ENCODE measurements at places on chromosomes 3 and 15. TPM values are rescaled to one million over a fixed set of nuclear protein-coding genes. Genes with fewer than 3 reads are reported as not detected.

Gene EHHADH
- 17.9 TPM for total RNA-seq

DNA sequence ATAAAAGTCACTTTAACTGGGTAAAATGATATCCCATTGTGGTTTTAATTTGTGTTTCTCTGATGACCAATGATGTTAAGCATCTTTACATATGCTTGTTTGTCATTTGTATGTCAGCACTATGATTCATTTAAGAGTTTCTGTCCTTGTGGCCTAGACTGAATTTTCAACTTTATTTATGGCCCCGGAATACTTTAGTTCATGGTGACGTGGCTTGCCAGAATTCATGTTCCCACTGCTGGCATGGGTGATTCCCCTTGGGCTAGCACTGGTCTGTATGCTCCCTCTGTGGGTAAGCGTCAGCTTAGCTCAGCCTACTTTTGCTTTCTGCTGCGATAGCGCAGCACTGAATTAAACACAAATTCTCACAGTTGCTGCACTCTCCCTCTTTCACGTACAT is 436.3 kb upstream of the SGO1 start:
- H3K4me3 ChIP-seq, result no peak overlapping the region
- H3K36me3 ChIP-seq, result no peaks in the 10 kb centered on the region
- no peaks in the 10 kb centered on the region for H3K27me3 ChIP-seq
- no peak overlapping the region for H3K27ac ChIP-seq
- no peaks in the 10 kb centered on the region for H3K4me1 ChIP-seq

Gene GP9
- not detected for total RNA-seq

GRCh38 chr3:30934208-30934550 is 39.7 kb upstream of the GADL1 start:
- no peak for DNase-seq
- no peak overlapping the region for H3K4me3 ChIP-seq
- no peak overlapping the region for H3K27ac ChIP-seq
- H3K27me3 ChIP-seq, result no peaks in the 10 kb centered on the region
- no peaks in the 10 kb centered on the region for H3K36me3 ChIP-seq

Gene SCG5
- 4.2 TPM for total RNA-seq

Gene GPR27
- total RNA-seq, result 11.2 TPM

Gene MKRN2OS
- total RNA-seq, result 2.7 TPM

- no peak for DNase-seq
- H3K4me3 ChIP-seq, result no peak overlapping the region
- H3K4me1 ChIP-seq, result peaks cover 59% of the 10 kb centered on the region
- no peaks in the 10 kb centered on the region for H3K27me3 ChIP-seq
- H3K27ac ChIP-seq, result peak overlapping the region; percentile 85
Observed at GRCh38 chr15:40103864-40104271, 4.8 kb downstream of the BMF start.

Gene CSTA
- 25.7 TPM for total RNA-seq

Gene CNTN4
- total RNA-seq, result 1.5 TPM

DNA sequence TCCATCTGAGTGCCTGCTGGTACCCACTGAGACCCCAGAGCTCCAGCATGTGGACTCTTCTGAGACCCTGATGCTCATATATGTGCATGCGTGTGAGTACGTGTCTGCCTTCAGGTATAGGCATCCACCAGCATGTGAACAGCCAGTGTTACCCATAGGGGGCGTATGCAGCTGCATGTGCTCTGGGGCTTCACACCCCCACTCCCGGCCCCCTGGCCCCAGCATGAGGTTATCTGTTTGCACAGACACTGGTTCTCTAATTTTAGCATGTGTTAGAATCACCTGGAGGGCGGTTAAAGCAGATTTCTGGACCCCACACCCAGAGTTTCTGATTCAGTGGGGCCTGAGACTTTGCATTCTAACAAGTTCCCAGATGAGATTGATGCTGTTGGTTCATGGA is 824 bp upstream of the CILP start:
- no peak overlapping the region for H3K4me3 ChIP-seq
- H3K36me3 ChIP-seq, result no peaks in the 10 kb centered on the region
- no peak overlapping the region for H3K27ac ChIP-seq
- H3K27me3 ChIP-seq, result no peaks in the 10 kb centered on the region

DNA sequence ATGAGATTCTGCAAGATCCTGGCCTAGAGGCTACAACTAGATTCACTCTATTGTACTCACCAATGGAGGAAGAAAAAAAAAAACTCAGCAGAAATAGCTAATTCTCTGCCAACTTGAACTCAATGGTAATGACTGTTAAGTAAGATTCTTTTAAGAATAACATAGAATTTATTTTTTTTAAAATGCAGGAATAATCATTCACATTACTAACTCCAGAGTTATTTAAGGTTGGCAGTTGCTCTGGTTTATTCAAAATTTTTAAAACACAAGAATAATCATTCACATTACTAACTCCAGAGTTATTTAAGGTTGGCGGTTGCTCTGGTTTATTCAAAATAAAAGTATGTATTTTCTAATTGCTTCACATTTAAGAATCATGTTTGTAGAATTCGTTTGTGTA is 1071.9 kb downstream of the IGSF11 start:
- no peaks in the 10 kb centered on the region for H3K36me3 ChIP-seq
- H3K4me1 ChIP-seq, result no peaks in the 10 kb centered on the region
- H3K4me3 ChIP-seq, result no peak overlapping the region
- DNase-seq, result no peak

Gene GATM
- 12.9 TPM for total RNA-seq

- no peaks in the 10 kb centered on the region for H3K27me3 ChIP-seq
- no peaks in the 10 kb centered on the region for H3K4me1 ChIP-seq
- no peak overlapping the region for H3K27ac ChIP-seq
- H3K36me3 ChIP-seq, result no peaks in the 10 kb centered on the region
- no peak overlapping the region for H3K4me3 ChIP-seq
- DNase-seq, result no peak
Observed at GRCh38 chr3:36480911-36481648, 100.8 kb downstream of the STAC start.

Gene CRABP1
- total RNA-seq, result not detected

Measured in prostate gland (tissue), 2 donors.